Natural killer cell (primary cell): ENCODE measurements at places on chromosomes 11 and 22. TPM values are rescaled to one million over a fixed set of nuclear protein-coding genes. Genes with fewer than 3 reads are reported as not detected.

GRCh38 chr11:71083105-71083504, 169.3 kb downstream of the SHANK2 start:
- DNase-seq = no peak

The DAGLA gene
- total RNA-seq = 0.48 TPM

GRCh38 chr11:11961399-11962028, 46.9 kb downstream of the DKK3 start:
- DNase-seq = no peak

The DLG2 gene
- total RNA-seq = 1.7 TPM
